ENCODE measurements at places on chromosomes 13 and 19. TPM values are rescaled to one million over a fixed set of nuclear protein-coding genes. Genes with fewer than 3 reads are reported as not detected.

IGFL1 gene
- polyA plus RNA-seq = not detected

DNA sequence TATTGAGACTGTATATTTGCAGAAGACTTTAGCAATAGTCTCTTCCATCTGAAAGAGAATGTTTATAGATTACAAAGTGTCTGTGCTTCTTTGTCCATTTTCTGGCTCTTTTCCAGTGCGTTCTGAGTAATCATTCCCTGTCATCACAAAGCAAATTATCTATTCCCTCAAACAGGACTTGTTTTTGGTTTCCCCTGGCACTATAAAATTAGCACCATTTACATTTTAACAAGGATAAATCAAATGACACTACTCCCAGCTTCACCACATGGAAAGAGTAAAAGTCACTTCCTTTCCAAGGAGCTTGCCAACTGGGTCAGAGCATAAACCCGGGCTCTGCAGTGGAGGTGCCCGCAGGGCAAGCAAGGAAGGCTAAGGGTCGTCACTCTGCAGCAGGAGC, 88.1 kb downstream of the SHISA2 start:
- no peak for DNase-seq

GRCh38 chr19:47020132-47020805, 632 bp downstream of the NPAS1 start:
- DNase-seq = no peak

DNA sequence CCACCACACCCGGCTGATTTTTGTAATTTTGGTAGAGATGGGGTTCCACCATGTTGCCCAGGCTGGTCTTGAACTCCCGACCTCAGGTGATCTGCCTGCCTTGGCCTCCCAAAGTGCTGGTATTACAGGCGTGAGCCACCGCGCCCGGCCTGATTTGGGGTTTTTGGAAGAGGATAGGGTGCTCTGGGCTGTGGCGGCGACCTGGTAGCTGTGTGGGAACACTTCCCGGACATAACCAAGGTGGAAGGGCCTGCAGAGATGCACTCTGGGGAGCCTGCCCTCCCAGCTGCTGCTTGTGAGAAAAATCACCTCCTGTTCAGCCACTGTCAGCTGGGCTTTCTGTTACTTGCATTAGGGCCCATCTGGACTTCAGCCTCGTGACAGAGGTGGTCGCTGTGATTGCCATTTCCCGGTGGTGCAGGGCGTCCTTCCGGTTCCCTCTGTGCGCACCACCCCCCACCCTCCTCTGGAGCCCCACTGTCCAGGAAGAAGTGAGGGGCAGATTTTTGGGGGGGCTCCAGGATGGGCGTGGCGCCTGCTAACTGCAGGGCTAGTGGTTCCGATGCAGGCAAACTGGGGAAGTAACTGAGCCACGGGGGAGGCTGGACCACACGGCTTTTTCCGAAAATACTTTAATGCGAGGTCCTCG, 7.5 kb downstream of the IL4I1 start:
- no peak for DNase-seq

ZNF527 gene
- polyA plus RNA-seq = 8.7 TPM

DNA sequence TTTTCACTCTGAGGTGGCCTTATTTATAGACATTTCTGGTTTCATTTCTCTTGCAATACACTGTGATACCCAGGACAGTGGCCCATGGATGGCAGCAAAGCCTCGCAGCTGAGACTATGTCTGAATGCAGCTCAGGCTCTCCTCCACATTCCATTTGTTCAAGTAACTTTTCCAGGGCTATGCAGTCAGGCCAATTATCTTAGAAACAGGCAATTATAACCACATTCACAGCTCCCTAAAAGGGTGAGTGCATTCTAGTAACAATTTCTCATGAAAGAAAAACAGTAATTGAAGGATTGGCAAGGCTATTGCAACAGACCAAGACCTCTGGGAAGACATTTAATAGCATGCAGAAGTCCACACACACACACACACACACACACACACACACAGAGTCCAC, 264.0 kb downstream of the TBC1D4 start:
- no peak for DNase-seq

- DNase-seq = no peak
Measured at GRCh38 chr13:92175330-92175729, 776.9 kb downstream of the GPC5 start.

Measured in naive thymus-derived CD8-positive, alpha-beta T cell (primary cell).